Caki2 (cell line): ENCODE measurements at places on chromosomes 2 and 18. TPM values are rescaled to one million over a fixed set of nuclear protein-coding genes. Genes with fewer than 3 reads are reported as not detected.

The MBD1 gene
- 22.7 and 28.3 TPM in 2 replicates for total RNA-seq

The CFAP221 gene
- total RNA-seq: 1.6 and 2.4 TPM in 2 replicates

The ITGB1BP1 gene
- total RNA-seq: 55.9 and 110 TPM in 2 replicates

The FECH gene
- 33.0 and 49.0 TPM in 2 replicates for total RNA-seq

The SLC20A1 gene
- total RNA-seq: 79.6 and 85.8 TPM in 2 replicates

The POTEI gene
- total RNA-seq: not detected in 2 replicates

The SNORC gene
- total RNA-seq: 2.0 and 14.6 TPM in 2 replicates

The COBLL1 gene
- total RNA-seq: 4.1 and 16.4 TPM in 2 replicates

The MBP gene
- total RNA-seq: 12.8 and 14.7 TPM in 2 replicates

The LCT gene
- not detected in 2 replicates for total RNA-seq

The FAM124B gene
- total RNA-seq: not detected in 2 replicates

The BCL11A gene
- total RNA-seq: not detected in 2 replicates

The PROKR1 gene
- not detected in 2 replicates for total RNA-seq

The C2orf72 gene
- total RNA-seq: 12.8 and 21.5 TPM in 2 replicates

The PLCL1 gene
- not detected in 2 replicates for total RNA-seq

The GAD1 gene
- 4.4 and 5.6 TPM in 2 replicates for total RNA-seq

The ASB18 gene
- not detected in 2 replicates for total RNA-seq

The TRIB2 gene
- total RNA-seq: 0.81 TPM in 1 of 2 replicates, not detected in the other

- no peak for DNase-seq
These were observed 53.6 kb upstream of the CTDP1 start for GRCh38 chr18:79625924-79626561.

DNA sequence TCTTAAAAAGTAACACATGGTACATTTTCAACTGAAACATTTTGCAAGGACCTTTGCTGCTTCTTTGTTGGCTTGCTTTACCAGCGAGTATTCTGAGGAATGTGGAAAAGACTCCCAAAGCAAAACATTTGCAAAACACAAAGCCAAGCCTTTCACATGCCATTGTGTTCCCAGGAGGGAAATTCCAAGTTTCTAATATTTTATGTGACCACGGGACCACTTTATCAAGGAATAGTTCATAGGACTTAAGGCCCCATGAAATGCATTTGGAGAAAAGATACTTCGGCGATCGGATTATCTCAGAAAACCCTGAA, 26.2 kb downstream of the CYP27C1 start:
- DNase-seq: no peak

GRCh38 chr2:158412206-158412605, 44.3 kb downstream of the CCDC148 start:
- DNase-seq: peak; percentile 10

DNA sequence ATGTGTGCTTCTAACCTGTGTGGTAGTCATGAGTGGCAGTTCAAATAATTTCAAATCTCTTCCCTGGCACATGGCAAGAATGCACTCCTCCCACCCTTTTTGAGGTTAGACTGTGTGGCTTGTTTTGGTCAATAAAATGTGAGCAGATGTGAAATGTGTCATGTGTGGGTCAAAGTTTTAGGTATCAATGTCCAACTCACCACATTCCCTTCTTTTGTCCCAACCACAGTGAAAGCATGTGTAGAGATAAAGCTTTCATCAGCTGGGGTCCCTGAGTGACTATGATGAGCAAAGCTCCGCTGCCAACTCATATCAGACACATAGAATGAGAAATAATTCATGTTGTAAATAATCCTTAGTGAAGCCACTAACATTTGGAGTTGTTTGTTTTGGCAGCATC, 118.2 kb downstream of the PAX3 start:
- no peak for DNase-seq

GRCh38 chr2:26649322-26649721, 8.2 kb upstream of the CIB4 start:
- no peak for DNase-seq

DNA sequence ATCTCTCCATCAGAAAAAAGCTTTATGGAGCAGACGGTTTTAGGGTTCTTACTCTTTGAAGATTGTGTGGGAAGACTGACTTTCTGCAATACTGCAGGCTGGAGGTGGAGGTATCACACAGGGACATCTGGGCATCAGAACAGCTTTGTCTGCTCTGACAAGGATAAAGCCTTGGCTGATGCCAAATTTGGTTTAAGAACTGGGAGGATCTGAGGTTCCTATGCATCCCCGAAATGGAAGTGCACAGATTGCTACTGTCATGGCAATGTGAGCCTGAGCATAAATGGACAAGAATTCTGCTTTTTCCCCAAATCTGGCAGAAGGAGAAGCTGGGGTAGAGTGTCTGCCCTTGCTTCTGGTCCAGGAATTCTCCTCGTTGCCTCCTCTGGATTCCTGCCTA, 424.3 kb downstream of the SLC4A3 start:
- no peak for DNase-seq

GRCh38 chr18:77005651-77006195, 126.9 kb downstream of the MBP start:
- no peak for DNase-seq

DNA sequence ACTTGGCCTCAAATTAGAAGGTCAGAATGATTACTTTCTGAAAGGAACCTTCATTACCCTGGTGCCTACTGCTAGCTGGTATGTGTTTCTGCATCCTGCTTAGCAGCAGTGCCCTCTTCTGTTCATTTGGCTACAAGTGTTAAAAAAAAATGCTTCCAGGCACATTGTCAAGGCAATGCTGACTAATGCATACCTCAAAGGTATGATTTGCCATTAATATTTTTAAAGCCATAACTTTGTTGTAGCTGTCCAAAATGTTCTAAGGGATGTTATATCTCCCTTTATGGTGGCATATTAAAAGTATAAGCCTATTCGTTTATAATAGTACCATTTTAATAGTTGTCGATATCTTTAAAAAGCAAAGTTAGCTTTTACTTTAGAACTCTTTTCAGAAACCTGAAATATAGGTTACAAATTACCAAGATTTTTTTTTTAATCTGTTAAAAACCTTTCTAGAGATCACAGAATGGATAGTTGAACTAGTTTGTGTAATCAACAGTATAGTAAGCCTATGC, 52.0 kb upstream of the FAM171B start:
- peak; percentile 65 for DNase-seq

GRCh38 chr2:235300368-235301201, 193.3 kb upstream of the AGAP1 start:
- DNase-seq: no peak

DNA sequence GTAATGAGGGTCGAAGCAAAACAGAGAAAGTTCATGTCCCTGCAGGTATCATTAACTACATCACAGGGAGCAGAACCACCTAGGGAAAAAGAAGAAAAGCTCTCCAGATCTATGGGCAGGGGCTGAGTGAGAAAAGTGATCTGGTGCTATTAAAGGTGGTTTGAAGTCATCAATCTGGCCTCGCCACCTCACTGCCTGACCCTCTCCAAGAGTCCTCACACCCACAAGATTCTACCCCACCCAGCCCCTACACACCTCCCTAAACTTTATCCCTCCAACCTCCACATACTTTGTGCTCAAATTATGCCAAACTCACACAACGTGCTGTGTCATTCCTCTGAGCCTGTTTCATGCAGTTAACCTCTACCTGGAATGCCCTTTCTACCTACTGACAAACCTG, 2.2 kb downstream of the GALNT14 start:
- DNase-seq: no peak

- DNase-seq: no peak
These were observed 71.3 kb downstream of the TMEM18 start for GRCh38 chr2:605674-606608.

- peak; percentile 2 for DNase-seq
These were observed 73.6 kb downstream of the ARL6IP6 start for GRCh38 chr2:152791979-152792378.

GRCh38 chr2:102013206-102014040, 21.7 kb downstream of the IL1R2 start:
- no peak for DNase-seq

DNA sequence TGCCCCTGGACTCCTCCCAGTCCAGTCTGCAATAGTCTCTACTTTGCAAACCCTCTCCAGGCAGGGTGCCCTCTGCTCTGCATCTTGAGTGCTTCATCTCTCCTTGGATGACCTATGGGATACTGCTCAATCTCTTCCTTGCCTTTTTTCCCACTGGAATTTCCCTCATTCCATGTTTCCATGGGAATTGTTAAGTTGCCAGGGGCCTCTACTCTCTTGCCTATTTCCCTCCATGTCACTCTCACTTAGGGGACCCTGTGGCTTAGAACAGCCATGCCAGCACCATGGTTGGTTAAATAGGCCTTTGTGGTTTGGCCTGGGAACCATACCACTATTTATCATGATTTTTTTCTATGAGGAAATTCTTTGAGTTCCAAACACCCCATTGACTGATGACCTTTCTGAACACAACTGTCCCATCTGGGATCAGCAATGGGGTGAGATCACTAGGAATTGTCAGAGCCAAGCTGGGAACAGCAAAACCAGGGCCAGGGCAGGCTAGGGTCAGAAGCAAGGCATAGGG, 91.4 kb upstream of the RBMS1 start:
- DNase-seq: peak; percentile 54

GRCh38 chr2:8255448-8255800, 426.4 kb upstream of the ID2 start:
- no peak for DNase-seq

GRCh38 chr2:224034017-224034416, 5.1 kb downstream of the SERPINE2 start:
- DNase-seq: no peak

- DNase-seq: no peak
These were observed 24.0 kb downstream of the RTN4 start for GRCh38 chr2:55026202-55026601.

DNA sequence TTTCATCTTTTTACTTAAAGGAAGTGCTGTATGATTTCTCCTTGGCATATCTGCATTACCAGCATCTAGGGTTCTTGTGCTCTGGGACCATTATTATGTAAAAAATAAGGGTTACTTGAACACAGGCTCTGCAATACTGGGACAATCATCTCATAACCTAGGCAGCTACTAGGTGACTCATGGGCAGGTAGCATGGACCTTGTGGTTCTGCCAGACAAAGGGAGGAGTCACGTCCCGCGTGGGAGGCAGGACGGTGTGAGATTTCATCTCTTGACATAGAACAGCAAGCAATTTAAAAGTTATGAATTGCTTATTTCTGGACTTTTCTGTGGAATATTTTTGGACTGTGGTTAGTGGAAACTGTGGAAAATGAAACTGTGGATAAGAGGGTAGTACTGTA, 34.1 kb downstream of the ASAP2 start:
- no peak for DNase-seq

GRCh38 chr2:121579309-121579708, 48.6 kb downstream of the RNU4ATAC start:
- DNase-seq: no peak

- DNase-seq: no peak
These were observed 591.6 kb downstream of the DSC3 start for GRCh38 chr18:30450927-30451326.

- DNase-seq: peak; percentile 62
These were observed at the start of gene TMEM237 for GRCh38 chr2:201643216-201643890. Gene TMEM237 (minus strand): TSS chr2:201643503. CDS start chr2:201643400, 103 bp downstream.

DNA sequence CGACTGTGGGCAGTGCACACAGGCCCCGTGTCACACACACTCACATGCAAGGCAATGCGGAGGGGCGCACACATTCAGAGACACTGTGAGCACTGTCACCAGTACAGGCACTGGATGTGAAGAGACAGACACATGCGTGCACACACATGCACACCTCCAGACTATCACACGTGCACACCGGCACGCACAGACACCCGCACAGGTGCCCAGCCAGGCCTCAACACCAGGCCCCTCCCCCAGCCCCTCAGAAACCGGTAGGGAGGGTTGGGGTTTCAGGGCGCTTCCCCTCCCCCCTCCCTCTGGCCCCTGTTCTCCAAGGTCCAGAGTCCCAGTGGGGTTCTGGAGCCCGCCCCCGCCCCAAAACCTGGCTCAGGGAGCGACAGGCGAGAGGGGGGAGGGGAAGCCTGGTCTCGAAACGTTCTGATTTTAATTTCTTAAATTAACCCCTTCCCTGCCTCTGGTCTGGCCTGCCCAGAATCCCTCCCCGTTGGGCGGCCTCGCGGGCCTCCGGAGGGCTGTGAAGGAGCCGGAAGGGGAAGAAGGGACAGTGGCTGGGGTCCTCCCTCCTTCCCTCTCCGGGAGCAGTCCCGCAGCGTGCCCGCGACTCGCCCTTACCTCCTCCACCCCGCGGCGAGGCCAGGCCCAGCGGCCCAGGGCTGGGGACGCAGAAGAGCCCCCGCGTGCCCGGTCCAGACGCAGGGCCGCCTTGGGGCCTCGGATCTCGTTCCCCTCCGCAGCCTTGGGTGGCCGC, 558 bp downstream of the FBXO41 start:
- no peak for DNase-seq

- DNase-seq: peak; percentile 81
These were observed 9.0 kb upstream of the CREG2 start for GRCh38 chr2:101396316-101396717.

GRCh38 chr2:231709636-231709980, 1.3 kb downstream of the PTMA start:
- DNase-seq: no peak

GRCh38 chr2:51780353-51780752, 748.4 kb upstream of the NRXN1 start:
- DNase-seq: no peak

DNA sequence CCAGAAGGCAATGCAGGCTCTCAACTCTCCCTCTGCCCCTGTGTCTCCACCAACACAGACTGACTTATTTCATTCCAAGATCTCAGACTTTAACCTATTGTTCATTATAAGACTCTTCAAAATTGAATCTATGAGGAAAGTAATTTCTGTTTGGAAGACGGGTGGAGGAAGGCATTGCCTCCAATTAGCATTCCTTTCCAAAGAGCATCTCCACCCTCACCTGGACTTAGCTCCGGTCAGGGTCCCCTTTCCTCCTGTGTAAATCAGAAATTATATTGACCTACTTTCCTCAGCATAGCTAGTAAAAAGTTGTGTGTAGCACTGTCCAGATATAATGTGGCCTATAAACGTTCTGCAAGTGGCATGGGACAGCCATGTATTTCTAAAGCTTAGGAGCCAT, 230.4 kb upstream of the ACVR2A start:
- no peak for DNase-seq

GRCh38 chr18:75527848-75528685, 100.6 kb upstream of the SMIM21 start:
- no peak for DNase-seq

- no peak for DNase-seq
These were observed 117.1 kb downstream of the RNF144A start for GRCh38 chr2:7034303-7034702.

GRCh38 chr18:72181241-72181764, 362.8 kb downstream of the CBLN2 start:
- no peak for DNase-seq

- no peak for DNase-seq
These were observed 588.6 kb downstream of the NRXN1 start for GRCh38 chr2:50443288-50443687.

DNA sequence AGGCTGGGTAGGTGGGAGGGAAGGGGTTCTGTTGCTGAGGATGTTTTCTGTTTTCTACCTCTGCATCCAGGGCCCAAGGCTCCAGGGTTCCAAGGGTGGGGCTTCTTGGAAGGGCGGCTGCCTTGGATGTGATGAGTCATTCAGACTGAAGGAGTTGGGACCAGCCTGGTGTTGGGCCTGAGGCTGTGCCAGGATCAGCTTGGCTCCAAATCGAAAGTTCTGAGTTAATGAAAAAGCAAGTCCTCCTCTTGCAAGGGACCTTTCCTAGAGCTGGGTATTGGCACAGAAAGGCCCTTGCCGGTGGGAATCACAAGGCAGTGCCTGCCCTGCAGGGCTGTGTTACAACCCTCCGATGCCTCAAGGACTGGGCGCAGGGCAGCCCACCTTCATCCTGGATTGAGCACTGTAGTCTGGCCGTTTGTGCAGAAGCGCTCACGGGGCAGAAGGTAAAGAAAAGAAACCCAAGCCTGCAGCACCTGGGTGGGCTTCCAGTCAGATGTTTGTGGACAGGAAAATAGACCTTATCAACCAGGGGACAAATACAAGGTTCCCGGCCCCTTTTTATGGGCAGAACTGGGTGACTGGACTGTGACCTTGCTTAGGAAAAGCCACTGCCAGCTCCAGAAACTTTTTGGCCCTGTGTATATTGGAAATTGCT, 52.5 kb upstream of the MCFD2 start:
- peak; percentile 80 for DNase-seq
